Activated CD4-positive, alpha-beta T cell treated with anti-CD3 and anti-CD28 coated beads, Interleukin-2, amount 10 ng/mL, durations not matched to agents 7 days and 5 days (primary cell): ENCODE measurements at places on chromosomes 7 and 10. TPM values are rescaled to one million over a fixed set of nuclear protein-coding genes. Genes with fewer than 3 reads are reported as not detected.

Gene PLA2G12B
- not detected for total RNA-seq

Gene TRIM73
- 12.4 TPM for total RNA-seq

Gene VPS37D
- 0.25 TPM for total RNA-seq

Gene FAM25G
- not detected for total RNA-seq

Gene TRIM50
- total RNA-seq: not detected

GRCh38 chr10:70343712-70344111, 38.7 kb downstream of the LRRC20 start:
- peaks cover 6% of the 10 kb centered on the region for H3K36me3 ChIP-seq
- no peak overlapping the region for H3K4me3 ChIP-seq
- no peaks in the 10 kb centered on the region for H3K4me1 ChIP-seq
- no peak for DNase-seq
- no peak overlapping the region for H3K27ac ChIP-seq
- no peaks in the 10 kb centered on the region for H3K27me3 ChIP-seq

DNA sequence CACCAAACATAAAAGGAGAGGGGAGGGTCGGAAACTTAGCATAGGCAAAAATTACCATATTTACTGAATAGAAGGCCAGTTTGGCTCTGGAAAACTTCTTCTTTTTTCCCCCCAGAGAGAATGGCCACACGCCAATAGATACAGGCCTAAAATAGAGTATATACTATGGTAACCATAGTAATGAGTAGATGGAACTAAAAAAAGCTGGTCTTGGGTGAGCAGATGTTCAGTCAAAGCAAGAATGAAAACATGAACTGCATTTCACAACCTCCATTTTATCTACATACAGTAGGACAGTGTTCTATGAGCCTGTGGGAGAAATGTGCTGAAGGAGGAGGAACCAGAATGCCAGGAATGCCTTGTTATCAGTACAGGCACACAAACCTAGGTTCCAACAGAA, 141.7 kb upstream of the SEMA3A start:
- DNase-seq: no peak
- no peaks in the 10 kb centered on the region for H3K36me3 ChIP-seq
- no peaks in the 10 kb centered on the region for H3K27me3 ChIP-seq
- H3K27ac ChIP-seq: no peak overlapping the region
- no peak overlapping the region for H3K4me3 ChIP-seq

GRCh38 chr10:132548106-132548823, 10.7 kb downstream of the INPP5A start:
- peaks cover 7% of the 10 kb centered on the region for H3K36me3 ChIP-seq
- no peak overlapping the region for H3K27ac ChIP-seq
- no peak overlapping the region for H3K4me3 ChIP-seq
- H3K27me3 ChIP-seq: no peaks in the 10 kb centered on the region

DNA sequence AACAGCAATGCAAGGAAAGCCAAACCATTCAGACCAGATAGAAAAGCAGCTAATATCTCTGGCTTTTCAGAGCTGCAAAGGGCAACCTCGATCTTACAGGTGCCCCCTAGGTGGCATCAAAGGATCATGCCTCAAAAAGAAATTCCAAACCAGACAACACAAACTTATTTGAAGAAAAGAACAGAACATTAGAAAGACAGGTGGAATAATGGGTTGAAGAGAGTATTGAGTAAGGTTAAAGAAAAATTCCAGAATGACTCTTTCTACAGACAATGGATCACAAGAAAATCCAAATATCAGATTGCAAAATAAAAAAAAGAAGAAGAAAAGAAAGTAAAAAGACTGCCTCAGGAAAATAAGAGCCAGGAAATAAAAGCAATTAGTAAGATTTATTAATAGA, 213.7 kb downstream of the ELMO1 start:
- no peak overlapping the region for H3K4me3 ChIP-seq
- H3K27ac ChIP-seq: no peak overlapping the region
- peaks cover 13% of the 10 kb centered on the region for H3K36me3 ChIP-seq
- H3K4me1 ChIP-seq: peaks cover 11% of the 10 kb centered on the region

DNA sequence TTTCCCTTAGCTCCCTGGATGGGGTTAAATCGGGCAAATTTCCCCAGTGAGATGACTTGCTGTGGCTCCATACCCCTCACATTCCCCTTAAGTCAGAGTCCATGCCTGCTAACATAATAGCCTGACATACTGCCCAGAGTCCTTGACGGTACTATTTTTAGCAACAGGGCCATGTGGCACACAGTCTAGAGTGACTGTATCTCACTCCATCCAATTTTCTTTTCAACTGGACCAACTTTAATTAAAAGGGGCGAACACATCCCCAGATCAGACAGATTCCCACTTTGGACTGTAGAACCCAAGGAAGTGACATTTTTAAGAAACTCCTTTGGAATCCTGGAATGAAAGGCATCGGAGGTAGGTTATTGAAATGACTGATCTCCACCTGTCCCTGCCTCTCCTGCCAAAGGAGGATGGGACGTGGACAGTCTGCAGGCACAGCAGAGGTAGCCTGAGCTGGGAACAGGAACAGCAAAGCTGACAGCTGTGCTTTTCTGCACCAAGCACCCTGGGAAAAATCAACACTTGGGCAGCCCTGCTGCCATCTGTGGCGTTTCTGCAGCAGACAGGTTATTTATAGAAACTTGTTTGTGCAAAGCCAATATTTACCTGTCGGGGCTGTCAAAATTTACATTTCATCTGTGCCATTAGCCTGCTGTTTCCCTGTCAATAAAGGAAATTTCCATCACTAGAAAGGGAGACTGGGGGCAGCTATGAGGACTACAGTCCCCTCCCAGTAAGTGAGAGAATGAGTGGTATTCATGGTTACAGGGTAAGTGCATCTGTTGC, 221.5 kb upstream of the AOAH start:
- no peak overlapping the region for H3K27ac ChIP-seq
- peaks cover 17% of the 10 kb centered on the region for H3K4me1 ChIP-seq
- H3K36me3 ChIP-seq: peaks cover 83% of the 10 kb centered on the region
- no peak for DNase-seq
- no peak overlapping the region for H3K4me3 ChIP-seq

- H3K4me1 ChIP-seq: peaks cover 7% of the 10 kb centered on the region
- no peak overlapping the region for H3K27ac ChIP-seq
- no peak for DNase-seq
- H3K27me3 ChIP-seq: no peaks in the 10 kb centered on the region
Measured at GRCh38 chr7:127359011-127359410, 33.5 kb downstream of the ZNF800 start.

GRCh38 chr7:98309566-98309965, 28.1 kb downstream of the BRI3 start:
- no peaks in the 10 kb centered on the region for H3K4me1 ChIP-seq
- no peaks in the 10 kb centered on the region for H3K27me3 ChIP-seq
- H3K36me3 ChIP-seq: no peaks in the 10 kb centered on the region
- H3K4me3 ChIP-seq: no peak overlapping the region
- no peak overlapping the region for H3K27ac ChIP-seq
- no peak for DNase-seq

DNA sequence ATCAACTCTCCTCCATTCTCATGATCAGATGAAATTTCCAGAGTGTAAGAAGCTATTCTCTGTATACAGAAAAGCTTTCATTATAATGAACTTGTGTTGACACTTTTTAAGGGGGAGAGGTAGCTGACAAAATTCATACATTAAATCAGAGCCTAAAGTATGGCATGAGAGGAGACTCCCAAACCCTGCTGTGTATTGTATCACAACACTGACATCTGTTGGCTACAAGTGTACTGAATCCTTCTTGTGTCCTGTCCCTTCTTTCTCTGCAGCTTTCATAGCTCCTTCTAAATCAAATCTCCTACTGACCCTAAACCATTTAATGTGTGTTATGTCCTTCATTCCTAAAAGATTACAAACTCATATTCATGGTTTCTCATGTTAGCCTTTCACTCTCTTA, 70.9 kb downstream of the GCC1 start:
- no peak overlapping the region for H3K4me3 ChIP-seq
- no peaks in the 10 kb centered on the region for H3K36me3 ChIP-seq
- H3K4me1 ChIP-seq: peaks cover under 1% of the 10 kb centered on the region
- H3K27me3 ChIP-seq: peaks cover 31% of the 10 kb centered on the region
